ENCODE measurements at places on chromosomes 12 and 14.

GRCh38 chr14:94050231-94050880 lies 24.2 kb downstream of the OTUB2 start:
- no peak for DNase-seq

DNA sequence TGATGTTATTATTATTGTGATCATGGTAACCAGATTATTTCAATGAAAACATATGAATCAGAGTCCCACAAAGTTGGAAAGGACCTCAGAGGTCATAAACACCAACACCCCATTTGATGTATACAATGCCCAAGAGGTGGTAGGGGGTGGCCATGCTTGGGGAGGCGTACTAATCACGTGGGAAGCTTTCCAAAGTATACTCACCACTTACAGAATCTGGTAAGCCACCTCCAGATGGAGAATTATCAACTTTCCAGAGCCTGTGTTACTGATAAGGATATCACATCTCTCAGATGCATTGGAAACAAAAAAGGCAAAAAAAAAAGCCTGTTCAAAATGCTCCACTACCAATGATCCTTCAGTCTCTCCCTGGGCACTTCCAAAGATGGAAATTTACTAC lies 8.4 kb downstream of the DAD1 start:
- DNase-seq = no peak

DNA sequence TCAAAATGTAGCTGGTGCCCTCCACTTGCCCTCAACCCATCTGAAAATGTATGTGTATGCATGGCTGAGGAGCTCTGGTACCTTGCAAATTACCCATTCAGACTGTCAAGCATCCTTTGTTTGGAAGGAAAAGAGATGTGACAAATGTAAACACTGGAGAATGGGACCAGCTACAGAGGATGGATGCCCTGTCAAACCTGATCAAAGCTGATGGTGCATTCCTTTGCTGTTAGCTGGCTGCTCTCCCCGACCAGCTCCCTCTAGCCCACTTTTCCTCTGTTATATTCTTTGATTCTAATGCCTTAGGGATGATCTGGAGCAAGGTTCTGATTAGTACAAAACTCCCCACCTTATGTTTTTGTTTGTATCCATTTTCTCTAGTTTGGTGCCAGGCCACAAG lies 310.3 kb downstream of the C12orf75 start:
- peak; percentile 17 for DNase-seq

DNA sequence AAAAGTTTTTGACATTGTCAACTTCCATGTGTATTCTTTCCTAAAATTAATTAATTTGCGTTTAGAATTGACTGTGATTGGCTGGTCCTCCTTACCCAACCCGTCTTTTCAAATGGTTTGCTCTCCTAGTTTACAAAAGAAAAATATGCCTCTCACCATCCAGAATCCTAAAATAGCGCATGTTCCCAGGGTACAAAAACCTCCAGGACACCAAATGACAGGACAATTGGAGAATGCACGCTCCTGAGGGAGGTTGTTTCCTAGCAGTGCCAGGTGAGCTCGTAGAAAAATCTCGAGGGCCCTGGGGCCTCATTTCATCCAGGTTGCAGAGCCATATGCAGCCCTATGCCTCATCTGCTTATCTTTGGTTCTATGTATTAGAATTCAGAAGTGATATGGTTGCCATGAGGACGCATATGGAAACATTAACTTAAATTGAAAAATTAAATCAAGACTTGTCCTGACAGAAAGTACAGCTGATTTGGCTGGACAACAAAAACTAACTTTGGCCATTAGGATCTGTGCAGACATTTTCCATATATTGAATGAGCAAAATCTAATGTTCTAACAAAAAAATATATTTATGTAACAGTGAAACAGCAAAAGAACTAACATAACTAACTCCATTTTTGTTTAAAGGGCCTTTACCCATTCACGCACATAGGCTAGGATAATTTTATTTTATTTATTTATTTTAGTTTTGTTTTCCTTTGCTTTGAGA lies 28.2 kb upstream of the EGLN3 start:
- no peak for DNase-seq

- DNase-seq = no peak
These were observed 20.3 kb upstream of the CACNA1C start for GRCh38 chr12:2032506-2032905.

GRCh38 chr14:103133210-103134140 lies 10.2 kb downstream of the TNFAIP2 start:
- DNase-seq = no peak

GRCh38 chr12:64054079-64054520 lies 168.0 kb downstream of the KICS2 start:
- DNase-seq = no peak

DNA sequence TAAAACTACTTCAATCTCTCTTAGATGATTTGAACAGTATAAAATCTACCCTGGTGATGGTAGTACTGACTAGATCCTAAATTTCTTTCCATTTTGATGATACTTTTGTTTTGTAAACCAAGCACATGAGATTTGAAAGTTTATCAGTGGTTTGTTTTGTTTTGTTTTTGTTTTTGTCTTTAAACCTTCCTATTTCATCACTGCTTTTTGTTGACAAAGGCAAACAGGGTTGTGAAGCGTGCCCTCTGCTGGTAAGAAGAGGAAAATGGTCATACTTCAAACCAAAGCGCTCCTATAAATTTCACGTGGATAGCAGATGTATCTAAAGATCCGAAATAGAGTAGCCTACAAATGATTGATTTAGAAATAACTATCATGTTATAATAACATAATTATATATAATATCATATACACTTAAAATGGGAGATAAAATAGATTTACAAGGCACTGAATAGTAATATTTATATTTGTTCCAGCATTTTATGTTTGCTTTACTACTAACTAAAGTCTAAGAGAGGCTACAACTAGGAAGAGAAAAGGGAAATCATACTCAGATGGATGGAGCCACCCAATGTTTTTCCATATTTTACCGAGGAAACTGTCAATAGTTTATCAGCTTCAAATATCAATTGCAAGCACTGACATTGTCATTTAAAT lies 254.0 kb upstream of the USP15 start:
- DNase-seq = peak; percentile 11

- no peak for DNase-seq
These were observed 175.7 kb downstream of the CACNA1C start for GRCh38 chr12:2228535-2228934.

DNA sequence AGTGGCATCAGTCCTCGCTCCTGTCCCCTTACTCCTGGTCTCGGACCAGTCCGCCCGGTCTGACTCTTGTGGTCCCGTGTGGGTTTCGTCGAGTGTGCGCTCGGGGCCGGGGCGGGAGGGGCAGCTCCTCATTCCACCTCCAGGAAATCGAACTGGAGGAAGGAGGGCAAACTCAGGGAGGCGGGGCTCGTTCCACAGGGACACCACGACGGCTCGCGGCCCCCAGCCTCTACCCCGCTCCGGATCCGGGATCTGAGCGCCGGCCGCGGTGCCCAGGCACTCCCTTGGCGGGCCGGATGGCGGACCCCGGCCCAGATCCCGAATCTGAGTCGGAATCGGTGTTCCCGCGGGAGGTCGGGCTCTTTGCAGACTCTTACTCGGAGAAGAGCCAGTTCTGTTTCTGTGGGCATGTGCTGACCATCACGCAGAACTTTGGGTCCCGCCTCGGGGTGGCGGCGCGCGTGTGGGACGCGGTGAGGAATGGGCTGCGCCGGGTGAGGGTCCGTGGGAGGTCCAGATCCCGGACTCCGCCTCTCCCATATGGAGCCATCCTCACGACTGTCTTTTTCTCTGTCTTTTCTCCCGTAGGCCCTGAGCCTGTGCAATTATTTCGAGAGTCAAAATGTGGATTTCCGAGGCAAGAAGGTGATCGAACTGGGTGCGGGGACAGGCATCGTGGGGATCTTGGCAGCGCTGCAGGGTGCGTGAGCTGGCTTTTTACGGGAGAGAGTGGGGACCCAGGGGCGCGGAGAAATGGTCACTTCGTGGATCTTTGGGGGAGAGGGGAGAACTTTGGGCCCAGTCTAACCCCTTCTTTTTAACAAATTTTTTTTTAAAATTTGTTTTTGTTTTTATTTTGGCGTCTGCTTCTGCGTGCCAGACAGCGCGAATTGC lies at the start of gene EEF1AKMT3:
Gene EEF1AKMT3, plus strand, starts transcription at position 186 of the 894 bp plus-strand sequence. Its CDS starts 111 bp downstream, at position 297.
- peak; percentile 42 for DNase-seq

GRCh38 chr14:104355101-104356019 lies 217.0 kb downstream of the KIF26A start:
- no peak for DNase-seq

- DNase-seq = peak; percentile 63
These were observed 271.2 kb downstream of the EGLN3 start for GRCh38 chr14:33679461-33680225.

- DNase-seq = peak; percentile 71
These were observed 614 bp upstream of the ARF6 start for GRCh38 chr14:49892301-49892635.

DNA sequence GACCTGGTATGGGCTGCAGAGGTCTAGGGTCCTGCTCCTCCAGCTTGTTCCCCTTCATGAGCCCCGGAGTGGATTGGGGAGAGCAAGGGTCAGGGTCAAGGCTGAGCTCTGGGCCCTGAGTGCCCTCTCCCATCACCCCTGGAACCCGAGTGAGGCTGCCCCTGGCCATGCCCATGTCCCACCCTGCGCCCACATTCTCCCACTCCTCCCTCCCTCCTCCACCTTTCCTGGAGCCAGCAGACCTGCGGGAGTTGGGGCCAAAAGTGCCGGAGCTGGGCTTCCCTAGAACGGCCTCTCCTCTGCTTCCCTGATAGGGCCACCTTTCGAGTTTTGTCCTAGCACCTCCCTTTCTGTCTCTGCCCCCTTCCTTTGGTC lies 590 bp downstream of the SCNN1A start:
- no peak for DNase-seq

- peak; percentile 11 for DNase-seq
These were observed 22.0 kb downstream of the SMUG1 start for GRCh38 chr12:54166567-54167499.

DNA sequence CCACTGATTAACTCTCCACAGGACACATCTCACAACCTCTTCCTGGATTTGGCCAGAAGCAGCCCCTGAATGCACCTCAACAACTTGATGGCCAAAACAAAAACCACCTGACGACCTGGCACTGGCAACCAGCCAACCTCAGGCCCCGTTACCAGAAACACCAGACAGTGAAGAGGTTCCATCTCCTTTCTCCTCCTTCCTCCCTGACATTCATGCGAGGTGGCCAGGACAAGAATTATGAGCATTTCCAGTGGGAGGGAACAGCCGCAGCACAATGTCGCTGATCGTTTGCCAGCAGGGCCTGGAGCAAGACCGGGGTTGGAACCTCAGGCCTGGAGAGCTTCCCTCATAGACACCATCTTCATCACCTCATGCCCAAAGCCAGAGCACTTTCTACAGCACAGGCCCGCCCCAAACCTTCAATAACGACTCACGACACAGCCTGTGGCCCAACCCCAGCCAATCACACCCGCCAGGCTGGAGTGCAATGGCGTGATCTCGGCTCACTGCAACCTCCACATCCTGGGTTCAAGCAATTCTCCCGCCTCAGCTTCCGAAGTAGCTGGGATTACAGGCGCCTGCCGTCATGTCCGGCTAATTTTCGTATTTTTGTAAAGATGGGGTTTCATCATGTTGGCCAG lies 48.7 kb downstream of the CCDC88C start:
- no peak for DNase-seq

GRCh38 chr12:27553941-27554340 lies 29.9 kb downstream of the PPFIBP1 start:
- DNase-seq = no peak

GRCh38 chr14:105163040-105163742 lies 5.4 kb downstream of the JAG2 start:
- no peak for DNase-seq

DNA sequence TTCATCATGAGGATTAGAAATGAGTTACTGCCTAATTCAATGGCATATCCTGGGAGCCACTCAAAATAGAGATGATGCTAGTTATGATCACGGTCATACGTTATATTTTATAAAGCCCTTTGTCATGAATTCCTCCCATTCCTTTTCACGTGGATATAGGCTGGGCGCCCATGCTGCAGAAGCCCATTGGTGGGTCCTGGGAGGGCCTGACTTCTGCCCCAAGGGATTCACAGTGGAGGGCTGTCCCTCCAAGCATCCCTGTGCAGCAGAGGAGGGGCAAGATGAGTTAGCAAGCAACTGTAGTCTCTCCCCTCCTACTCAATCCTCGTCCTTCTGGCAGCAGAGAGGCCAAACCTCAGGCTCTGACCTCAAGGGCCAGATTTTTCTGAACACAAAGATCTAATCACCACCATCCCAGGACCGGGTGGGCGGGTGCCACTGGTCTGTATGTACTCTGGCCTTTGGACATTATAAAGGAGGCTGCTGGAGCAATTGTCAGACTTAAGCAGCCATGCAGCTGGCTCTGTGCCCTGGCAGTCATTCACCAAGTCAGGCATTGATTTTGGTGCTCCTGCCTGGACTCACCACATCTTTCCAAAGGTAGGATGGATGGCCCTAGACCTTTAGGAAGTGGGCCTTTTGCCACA lies 8.6 kb downstream of the GLTP start:
- no peak for DNase-seq

DNA sequence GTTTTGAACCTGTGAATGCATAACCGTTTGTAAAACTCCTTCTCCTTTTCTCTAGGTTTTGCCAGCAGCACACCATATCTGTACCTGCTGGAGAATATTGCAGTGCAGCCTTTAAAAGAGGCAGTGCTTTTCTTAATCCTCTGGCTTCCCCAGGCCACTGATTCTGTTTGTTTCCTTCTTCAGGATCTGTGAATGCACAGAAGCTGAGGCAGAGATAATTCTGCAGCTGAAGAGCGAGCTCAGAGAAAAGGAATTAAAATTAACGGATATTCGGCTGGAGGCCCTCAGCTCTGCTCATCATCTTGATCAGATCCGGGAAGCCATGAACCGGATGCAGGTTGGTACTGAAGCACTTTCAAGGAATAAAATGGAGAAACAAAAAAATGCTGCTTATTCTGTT lies 348.7 kb downstream of the NAV3 start:
- no peak for DNase-seq

DNA sequence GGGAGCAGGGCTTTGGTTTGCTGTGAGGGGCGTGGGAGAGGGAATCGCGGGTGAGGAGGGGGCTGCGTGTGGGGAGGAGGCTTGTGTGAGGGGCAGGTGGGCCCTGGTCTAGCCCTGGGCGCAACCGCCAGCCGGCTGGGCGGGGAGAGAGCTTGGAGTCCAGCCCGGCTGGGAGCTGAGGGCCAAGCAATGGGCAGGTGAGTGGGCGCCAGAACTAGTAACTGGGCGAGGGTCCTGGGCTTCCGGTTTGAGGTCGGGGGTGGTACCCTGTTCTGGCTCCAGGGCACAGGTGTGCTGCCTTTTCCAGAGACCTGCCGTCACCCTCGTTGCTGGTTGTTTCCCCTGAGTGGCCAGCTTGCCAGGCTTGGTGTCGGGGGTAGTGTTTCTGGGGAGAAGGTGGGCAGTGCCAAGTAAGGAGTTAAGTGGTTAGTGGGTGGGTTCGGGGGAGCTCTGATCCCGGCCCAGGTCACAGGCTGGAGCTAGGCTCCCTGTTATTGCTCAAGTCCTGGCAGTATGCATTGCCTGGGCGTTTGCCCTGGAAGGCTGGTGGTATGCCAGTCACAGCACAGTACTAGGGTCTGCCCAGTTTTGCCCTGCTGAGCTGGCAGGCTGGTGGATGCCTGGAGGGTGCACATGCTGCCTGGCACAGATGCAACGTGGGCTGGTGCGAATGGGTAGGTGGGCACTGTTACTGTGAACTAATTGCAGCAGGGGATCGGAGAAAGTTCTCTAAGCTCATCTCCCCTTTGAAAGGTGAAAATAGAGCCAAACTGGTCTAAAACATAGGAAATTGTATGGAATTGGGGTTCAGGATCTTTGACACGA lies 683 bp downstream of the CIPC start:
- DNase-seq = no peak

- no peak for DNase-seq
These were observed 18.1 kb upstream of the SPPL3 start for GRCh38 chr12:120922279-120922678.

All from kidney glomerular epithelial cell (primary cell).